ENCODE measurements at places on chromosomes 6 and 20.

- DNase-seq = no peak
These were observed 3.8 kb downstream of the TOMM34 start for GRCh38 chr20:44956410-44956809.

GRCh38 chr20:57705127-57705899 lies 4.5 kb downstream of the PMEPA1 start:
- DNase-seq = no peak

DNA sequence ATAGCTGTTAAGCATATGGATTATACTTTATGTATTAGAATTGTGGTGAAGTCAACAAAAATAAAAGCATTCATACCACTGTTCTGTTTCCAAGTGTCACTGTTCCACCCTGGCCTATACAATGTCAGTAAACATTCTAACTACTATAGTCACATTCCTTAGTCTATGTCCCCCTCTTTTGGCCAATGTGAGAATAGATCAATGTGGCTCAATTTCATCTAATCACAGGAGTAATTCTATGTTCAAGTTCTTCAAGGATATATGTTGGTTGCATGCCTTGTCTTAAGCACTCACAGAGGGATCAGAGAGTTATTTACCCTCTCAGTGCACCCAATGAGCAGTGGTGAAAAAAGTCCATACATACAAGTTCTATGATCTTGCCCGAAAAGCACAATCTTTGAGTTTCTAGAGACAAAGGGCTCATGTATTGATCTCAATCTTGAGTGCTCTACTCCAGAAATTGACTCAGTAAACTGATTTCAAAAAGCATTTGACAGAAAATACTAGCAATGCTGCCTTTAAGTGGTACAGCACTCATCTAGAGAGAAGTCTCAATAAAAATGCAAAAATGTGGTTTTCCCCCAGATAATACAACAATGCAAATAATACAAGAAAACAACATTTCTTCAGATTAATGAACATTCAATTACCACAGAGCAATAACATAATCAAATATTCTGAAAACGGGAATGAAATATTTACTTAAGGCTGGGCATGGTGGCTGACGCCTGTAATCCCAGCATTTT lies 16.5 kb downstream of the SMLR1 start:
- no peak for DNase-seq

DNA sequence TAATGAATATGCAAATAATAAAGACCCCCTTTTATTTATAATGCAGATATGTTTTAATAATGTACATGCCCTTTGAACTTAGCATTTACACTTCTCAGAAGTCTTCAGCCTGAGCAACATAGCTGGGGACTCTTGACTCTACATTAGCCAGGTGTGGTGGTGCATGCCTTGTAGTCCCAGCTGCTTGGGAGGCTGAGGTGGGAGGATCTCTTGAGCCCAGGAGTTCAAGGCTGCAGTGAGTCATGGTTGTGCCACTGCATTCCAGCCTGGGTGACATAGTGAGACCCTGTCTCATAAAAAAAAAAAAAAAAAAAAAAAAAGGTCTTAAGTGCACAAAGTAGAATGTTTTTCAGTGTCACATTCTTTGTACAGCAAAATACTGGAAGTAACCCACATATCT lies 17.3 kb upstream of the MAPK13 start:
- DNase-seq = no peak

DNA sequence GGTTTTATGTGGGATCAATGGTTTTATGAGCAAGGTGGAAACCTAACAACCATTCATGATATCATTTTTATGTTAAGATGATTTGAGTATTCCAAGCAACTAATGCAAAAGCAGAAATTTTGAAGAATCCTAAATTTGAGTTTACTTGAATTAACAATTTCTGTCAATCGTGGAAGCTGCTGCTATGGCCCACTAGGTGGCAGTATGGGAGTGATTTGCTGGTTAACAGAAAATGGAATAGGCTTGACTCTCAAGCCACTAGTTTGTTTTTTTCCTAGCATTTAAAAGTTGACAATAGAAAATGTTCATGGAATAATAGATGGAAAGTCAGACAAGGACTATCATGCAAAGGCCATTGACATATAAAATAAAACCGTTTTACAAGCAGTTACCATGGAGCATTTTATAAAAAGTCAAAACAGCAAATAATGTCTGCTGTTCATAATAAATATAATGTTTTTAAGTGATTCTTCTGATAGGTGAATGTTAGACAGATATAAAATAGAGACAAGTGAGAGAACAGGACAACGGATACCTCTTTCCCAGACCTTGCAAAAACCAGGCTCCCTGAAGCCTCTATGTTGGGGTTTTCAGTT lies 43.0 kb upstream of the TMEM200A start:
- DNase-seq = peak; percentile 24

DNA sequence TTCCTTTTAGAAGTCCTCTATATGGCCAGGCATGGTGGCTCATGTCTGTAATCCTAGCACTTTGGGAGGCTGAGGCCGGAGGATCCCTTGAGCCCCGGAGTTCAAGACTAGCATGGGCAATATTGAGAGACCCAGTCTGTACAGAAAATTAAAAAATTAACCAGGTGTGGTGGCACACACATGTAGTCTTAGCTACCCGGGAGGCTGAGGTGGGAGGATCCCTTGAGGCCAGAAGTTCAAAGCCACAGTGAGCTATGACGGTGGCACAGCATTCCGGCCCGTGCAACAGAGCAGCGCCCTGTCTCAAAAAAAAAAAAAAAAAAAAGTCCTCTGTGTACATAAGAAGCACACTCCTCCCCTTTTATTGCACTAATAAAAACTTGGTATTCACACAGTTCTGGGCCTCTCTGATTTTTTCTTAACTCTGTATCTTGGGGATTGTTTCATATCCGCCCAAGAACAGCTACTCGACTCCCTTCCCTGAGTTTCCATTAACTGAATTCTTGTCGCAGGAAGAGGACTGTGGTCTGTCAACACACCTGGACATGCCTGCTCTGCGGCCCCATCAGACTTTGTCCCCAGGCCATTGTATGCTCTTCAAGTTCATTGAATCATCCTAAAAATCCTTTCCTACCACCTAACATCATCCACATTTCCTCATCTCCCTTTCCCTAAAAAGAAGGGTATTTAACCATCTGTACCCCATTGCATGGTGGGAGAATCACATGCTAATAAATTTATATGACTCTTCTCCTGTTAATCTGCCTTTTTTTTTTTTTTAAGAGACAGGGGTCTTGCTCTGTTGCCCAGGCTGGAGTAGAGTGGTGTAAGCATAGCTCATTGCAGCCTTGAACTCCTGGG lies 25.9 kb upstream of the PPP1R3G start:
- DNase-seq = no peak

GRCh38 chr6:167504385-167504961 lies 179.6 kb downstream of the TTLL2 start:
- no peak for DNase-seq

DNA sequence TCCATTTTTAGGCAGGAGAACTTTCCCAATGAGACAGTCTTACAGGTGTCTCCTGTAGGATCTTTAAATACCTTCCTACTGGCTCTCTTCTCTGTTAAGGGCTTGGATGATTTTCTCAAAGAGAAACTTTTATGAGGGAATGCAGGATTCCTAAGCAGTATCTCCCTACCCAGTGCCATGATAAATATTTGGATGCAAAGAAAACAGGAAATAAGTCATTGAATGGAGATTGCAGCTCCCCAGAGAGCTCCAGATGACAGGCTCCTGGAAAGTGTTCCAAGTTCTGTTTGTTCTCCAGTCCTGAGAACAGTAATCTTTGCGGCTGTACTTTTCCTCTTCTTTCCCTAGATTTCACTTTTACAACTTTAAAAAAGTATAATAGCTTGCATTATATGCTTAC lies 2.4 kb upstream of the SCGN start:
- no peak for DNase-seq

GRCh38 chr20:57400231-57400701 lies 9.1 kb downstream of the RBM38 start:
- DNase-seq = no peak

- DNase-seq = no peak
These were observed 124.9 kb downstream of the LAMA2 start for GRCh38 chr6:129007701-129008373.

- no peak for DNase-seq
These were observed 121.0 kb downstream of the QRSL1 start for GRCh38 chr6:106750142-106750918.

- DNase-seq = no peak
These were observed 70.9 kb downstream of the SYNE1 start for GRCh38 chr6:152566103-152566875.

GRCh38 chr6:34114695-34115402 lies 31.0 kb downstream of the GRM4 start:
- no peak for DNase-seq

DNA sequence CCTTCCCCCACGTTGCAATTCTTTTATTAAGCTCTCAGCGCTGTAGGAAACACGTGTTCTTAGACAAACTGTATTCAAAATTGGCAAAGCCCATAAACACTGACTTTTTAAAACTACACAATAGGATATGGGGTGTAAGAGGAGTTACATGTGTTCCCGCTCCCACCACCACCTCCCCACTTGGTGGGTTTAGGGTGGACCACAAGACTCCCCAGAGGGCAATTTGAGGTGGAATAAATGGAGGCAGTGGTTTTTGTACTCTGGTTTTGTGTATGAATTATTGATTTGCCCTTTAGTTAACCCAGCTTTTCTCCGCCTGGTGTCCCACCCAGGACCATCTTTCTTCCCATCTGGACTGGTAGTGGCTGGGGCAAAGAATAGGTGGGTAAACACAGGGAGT lies 3.7 kb downstream of the UQCC2 start:
- no peak for DNase-seq

DNA sequence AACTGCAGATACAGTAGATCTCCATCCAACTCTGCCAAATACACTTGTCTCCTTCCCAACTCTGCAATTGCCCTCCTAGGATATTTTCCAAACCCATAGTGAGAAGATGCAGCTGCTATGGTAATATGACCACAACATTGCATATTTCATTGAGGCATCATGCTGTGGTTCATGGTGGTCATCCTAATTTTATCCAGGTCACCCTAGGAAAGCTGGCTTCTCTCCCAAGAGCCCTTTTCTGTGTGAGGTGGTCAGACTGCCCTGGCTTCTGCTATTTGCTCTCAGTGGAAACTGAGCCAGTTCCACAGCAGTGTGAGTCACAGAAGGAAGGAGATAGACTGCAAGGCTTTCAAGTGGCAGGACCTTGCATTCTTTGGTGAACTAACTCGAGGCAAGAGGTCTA lies 5.5 kb downstream of the OGFRL1 start:
- DNase-seq = no peak

DNA sequence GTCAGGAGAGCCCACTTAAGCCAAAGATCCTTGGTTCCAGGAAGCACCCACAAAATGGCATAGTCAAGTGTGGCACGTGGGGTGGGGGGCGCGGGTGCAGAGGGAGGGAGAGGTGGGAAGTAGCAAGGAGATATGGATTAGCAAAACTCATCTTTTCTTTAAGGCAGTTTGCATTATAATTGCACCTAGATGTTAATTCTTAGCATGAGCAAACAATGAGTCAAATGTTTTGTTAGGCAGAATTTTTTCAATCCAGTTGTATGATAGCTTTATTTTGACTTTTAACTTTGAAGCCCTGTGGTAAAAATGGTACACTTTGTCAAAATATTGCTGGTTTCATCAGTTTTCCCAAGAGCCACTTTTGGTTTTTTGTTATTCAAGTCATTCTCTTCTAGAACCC lies 15.0 kb downstream of the SCAND1 start:
- no peak for DNase-seq

DNA sequence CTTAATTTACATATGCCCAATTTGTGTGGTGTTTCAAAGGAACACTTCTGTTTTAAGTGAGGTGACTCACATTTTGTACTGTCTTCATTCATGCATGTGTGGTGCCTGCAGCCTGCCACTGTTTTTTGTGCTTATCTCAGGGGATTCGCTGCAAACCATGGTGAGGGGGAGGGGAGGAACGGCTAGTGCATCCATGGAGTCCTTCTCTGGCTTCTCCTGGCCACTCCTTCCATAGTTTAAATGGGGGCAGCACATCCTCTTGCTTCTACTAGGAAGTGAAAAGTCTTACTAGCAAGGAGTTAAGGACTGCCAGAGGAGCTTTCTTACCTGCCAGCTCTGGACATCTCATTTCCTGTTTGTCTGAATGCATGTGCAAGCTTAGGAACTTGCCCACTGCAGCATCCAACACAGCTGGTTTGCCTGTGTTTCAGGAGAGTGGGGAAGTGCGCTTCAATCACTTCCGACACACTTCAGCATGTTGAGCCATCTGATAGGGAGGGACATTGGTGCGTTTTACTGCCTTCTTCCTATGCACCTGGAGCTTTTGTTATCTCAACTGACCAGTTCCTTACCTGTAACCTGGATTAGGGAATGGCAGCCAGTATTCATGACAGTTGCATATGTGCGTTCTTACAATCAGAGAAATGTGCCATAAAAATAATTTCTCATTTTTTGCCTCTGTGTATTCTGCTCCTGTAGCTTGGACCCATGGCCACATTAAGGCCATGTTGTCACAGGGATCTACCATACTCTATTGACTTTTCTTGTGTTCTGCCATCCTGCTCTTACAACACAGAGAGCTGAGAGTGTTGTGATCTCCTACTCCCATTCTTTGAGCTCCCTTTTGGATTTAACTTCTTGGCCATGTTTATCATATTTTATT lies 211.3 kb downstream of the ARID1B start:
- DNase-seq = no peak

DNA sequence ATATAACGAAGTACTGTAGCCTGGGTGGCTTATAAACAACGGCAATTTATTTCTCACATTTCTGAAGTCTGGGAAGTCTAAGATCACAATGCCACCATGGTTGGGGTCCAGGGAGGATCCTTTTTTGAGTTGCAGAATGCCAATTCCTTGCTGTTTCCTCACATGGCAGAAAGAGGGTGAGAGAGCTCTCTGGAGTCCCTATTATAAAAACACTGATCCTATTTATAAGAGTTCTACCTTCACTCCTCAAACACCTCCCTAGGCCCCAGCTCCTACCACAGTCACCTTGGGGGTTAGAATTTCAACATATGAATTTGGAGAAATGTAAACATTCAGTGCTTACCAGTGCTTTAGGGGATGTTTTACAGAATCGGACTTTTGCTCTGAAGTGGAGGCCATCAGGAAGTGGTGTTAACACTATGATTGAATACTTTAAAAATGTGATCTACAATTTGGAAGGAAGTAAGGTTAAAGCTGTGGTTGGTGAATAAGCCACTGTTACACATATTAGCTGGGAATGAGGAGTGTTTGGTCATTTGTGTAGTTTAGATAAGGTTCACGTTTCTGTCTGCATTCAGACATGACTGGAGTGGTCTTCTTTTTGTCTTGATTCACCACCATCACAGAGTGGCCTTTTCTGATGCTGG lies 79.9 kb upstream of the SPTLC3 start:
- no peak for DNase-seq

DNA sequence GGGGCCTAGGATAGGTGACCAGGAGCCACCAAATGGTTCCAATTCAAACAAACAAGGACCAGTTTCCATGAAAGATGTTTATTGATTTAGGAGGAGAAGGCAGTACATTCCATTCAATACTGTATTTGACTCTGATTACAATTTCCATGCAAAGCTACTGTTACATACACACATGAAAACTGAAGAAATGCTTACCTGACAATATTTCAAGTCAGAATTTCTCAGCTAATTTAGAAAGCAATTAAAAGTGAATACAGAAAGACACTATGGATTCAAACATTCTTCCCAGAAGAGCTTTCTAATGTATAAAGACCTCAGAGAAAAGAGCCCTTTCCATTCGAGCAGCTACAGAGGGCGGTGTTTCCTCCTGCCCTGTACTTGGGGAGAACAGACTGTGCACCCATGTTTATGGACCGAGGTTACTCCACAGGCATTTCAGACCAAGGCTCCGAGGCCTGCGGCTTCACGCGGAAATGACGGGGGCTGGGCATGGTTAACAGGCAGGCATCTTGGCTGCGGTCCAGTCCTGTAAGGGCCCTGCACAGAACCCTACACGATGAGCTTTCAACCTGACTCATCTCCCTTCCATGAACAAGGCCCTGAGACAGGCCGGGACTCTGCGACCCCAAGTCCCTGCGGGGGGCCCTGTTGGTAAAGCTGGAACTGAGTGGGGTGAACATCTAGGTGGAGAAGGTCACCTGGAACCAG lies 25.7 kb upstream of the TCFL5 start:
- no peak for DNase-seq

Measured in stimulated activated CD4-positive, alpha-beta T cell treated with anti-CD3 and anti-CD28 coated beads, Interleukin-1b, Interleukin-23, amount 100 ng/mL, for 1 hour (primary cell).